Stimulated activated CD4-positive, alpha-beta T cell treated with anti-CD3 and anti-CD28 coated beads, Interleukin-12 subunit alpha, Interleukin-12 subunit beta, amount 100 ng/mL, for 48 hours (primary cell): ENCODE measurements at places on chromosomes 12 and 14.

GRCh38 chr14:93520053-93520607 is 89.4 kb downstream of the UNC79 start:
- DNase-seq = no peak

DNA sequence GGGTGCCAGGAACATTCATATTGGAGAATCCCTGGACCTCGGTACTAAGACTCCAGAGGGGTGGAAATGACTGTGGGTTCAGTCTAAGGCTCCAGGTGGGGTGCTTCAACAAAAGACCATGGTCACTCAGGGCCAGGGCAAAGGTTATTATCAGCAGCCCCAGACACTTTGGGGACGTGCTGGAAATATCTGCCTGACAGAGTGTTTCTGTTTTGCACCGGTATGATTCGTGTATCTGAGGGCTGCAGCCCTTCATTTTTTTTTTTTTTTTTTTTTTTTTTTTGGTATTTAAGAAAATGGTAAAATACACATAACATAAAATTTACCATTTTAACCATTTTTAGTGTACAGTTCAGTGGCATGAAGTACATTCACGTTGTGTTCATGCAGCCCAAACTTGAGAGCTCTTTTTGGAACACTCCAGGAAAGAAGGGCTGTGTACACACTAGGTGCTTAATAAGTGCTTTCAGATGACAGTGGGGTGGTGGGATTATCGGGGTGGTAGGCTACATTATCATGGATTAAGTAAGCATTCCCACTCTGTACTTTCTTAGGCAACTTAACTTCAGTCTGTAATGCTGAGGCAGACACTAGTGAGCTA is 120.3 kb downstream of the CHST11 start:
- DNase-seq = no peak

GRCh38 chr12:93580682-93581081 is 8.2 kb downstream of the SOCS2 start:
- no peak for DNase-seq

DNA sequence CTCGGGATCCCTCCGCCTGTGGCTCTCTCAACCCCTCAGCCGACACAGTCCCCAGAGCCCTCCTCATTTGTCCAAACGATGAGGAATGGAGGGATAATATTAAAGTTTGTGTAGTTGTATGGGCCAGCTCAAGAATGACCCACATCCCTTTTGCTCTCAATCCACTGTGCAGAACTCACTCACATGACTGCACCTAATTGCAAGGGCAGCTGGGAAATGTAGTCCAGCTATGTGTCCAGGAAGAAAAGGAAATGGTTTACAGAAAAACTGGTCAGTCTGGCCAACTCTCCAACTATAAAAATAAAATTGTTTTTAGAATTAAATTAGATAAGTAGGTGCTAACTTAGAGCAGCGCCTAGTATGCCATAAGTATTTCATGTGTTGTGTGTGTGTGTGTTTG is 66.6 kb downstream of the GALNT8 start:
- no peak for DNase-seq

GRCh38 chr12:91139286-91139685 is 28.0 kb upstream of the LUM start:
- DNase-seq = no peak

DNA sequence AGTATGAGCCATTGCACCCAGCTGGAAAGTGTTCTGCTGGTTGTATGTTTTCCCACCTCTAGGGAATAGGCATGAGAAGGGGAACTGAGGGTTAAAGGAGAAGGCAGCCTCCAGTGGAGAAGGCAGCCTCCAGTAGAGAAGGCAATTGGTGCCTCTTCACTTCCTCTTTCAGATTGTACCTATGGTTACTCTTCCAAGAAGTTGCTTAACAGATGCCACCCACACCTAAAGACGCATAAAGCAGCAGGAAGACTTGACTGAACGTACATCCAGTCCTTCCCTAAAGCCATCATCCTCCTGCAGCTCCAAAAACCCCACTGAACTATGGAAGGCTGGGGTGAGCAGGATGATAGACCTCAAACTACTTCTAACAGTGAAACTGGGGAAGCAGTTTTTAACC is 13.1 kb downstream of the DPF3 start:
- no peak for DNase-seq

GRCh38 chr14:78767436-78767835 is 597.3 kb downstream of the NRXN3 start:
- DNase-seq = no peak

DNA sequence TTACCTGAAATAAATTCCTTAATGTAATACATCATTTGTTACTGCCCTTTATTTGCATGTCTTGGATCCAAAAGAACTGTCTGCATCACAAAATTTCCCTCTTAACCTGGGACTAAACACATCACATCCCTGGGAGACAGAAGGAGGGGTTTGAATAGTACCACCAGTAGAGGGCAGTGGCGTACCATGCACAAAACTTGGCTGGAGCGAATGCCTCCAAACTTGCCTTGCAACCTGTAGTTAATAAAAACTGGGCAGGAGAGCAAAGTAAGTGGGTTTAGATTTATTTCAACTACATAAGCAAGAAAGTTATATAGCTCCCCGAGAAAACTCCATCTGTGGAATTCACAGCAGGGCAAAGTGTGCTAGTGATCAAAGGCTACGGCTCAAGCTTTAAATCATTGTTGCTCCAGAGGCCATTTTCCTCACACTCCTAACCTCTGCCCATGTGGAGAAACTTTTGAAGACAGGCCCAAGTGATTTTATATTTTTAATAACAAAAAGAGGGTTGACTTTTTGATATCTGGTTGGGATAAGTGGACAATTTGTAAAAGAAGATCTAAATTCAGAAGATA is 1176.7 kb upstream of the SEL1L start:
- peak; percentile 3 for DNase-seq
